ENCODE measurements at places on chromosomes 4 and X.

DNA sequence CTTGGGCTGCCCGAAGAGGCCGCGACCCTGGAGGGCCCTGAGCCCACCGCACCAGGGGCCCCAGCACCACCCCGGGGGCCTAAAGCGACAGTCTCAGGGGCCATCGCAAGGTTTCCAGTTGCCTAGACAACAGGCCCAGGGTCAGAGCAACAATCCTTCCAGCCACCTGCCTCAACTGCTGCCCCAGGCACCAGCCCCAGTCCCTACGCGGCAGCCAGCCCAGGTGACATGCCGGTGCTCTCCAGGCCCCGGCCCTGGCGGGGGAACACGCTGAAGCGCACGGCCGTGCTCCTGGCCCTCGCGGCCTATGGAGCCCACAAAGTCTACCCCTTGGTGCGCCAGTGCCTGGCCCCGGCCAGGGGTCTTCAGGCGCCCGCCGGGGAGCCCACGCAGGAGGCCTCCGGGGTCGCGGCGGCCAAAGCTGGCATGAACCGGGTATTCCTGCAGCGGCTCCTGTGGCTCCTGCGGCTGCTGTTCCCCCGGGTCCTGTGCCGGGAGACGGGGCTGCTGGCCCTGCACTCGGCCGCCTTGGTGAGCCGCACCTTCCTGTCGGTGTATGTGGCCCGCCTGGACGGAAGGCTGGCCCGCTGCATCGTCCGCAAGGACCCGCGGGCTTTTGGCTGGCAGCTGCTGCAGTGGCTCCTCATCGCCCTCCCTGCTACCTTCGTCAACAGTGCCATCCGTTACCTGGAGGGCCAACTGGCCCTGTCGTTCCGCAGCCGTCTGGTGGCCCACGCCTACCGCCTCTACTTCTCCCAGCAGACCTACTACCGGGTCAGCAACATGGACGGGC lies 579 bp downstream of the ABCD1 start:
- no peak for ATAC-seq

DNA sequence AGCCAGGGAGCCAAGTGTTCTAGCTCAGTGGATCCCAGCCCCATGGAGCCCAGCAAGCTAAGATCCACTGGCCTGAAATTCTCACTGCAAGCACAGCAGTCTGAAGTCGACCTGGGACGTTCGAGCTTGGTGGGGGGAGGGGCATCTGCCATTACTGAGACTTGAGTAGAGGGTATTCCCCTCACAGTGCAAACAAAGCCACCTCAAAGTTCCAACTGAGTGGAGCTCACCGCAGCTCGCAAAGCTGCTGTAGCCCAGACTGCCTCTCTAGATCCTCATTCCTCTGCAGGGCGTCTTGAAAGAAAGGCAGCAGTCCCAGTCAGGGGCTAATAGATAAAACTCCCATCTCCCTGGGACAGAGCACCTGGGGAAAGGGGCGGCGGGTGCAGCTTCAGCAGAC lies 226.3 kb downstream of the ZIC3 start:
- ATAC-seq = no peak

GRCh38 chr4:172750910-172751309 lies 417.7 kb upstream of the GALNT7 start:
- no peak for ATAC-seq

- no peak for ATAC-seq
Observed at GRCh38 chr4:130486841-130487240, 1390.9 kb downstream of the C4orf33 start.

GRCh38 chrX:83008415-83008814 lies 499.7 kb upstream of the POU3F4 start:
- no peak for ATAC-seq

- no peak for ATAC-seq
Observed at GRCh38 chrX:134537179-134537955, 77.4 kb downstream of the HPRT1 start.

DNA sequence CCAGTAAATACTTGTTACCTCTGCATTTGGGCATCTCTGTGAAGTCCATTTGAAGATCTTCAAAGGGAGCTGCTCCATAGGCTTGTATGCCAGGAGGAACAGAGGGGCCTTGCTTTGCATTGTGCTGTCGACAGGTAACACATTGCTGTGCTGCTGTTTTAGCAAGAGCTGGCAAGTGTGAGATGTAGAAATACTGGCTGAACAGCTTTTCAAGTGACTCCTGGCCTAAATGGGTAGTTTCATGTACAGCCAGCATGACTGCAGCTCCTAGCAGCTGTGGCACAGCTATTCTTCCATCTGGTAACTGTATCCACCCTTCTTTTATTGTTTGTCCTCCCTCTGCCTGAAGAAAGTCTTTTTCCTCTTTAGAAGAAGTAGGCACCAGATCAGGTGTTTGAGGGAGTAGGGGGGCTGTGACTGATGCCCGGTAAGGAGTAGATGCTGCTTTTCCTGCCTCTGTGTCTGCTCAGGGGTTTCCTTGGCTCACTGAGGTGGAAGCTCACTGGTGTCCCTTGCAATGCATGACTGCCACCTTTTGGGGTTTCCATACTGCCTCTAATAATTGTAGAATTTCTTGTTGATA lies 965.3 kb downstream of the CCSER1 start:
- ATAC-seq = no peak

- no peak for ATAC-seq
Observed at GRCh38 chr4:120881846-120882245, 40.7 kb downstream of the PRDM5 start.
